LNCaP clone FGC (cell line): ENCODE measurements at places on chromosomes 4 and X.

GRCh38 chr4:53617101-53617680 lies 25.9 kb upstream of the LNX1 start:
- DNase-seq = no peak

GRCh38 chr4:14336656-14337055 lies 665.6 kb upstream of the CPEB2 start:
- DNase-seq = no peak

- DNase-seq = no peak
Measured at GRCh38 chr4:130233377-130234047, 1137.6 kb downstream of the C4orf33 start.

- no peak for DNase-seq
Measured at GRCh38 chr4:81606801-81607501, 135.2 kb upstream of the RASGEF1B start.

DNA sequence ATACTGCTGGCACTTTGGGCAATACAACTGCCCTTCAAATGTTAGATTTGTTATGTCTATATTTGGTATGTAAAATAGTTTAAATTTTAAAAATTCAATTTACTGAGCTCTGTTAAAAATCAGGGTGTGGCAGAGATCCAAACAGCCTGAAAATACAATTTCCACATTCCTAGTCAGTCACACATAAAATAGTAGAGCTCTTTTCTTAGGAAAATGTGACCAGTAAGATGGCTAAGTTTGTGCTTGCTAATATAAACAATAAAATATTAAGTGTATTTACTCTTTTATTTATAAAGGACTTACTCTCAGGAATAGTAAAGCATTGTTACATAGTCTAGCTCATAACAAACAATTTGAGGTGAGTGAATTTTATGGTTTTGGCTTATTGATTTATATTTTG lies 200.2 kb downstream of the DKK2 start:
- DNase-seq = peak; percentile 11

- no peak for DNase-seq
Measured at GRCh38 chr4:26075583-26075982, 161.6 kb downstream of the SMIM20 start.

DNA sequence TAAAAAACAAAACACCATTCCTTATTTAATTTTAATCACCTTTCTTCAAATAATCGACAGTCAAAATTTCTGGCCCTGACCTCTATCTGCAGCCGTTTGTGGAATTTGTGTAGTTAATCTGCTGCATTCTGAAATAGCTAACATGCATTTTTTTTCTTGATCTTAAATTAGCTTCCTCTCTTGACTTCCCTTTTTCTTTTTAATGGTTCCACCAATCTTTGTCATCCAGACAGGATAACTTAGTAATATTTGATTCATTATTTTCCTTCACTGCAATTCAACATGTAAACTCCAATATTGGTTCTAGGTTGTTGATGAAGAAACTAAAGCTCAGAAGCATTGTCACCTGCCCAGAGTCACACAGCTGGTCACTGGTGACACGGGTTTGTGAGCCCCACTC lies 77.3 kb downstream of the ARHGAP10 start:
- DNase-seq = no peak

DNA sequence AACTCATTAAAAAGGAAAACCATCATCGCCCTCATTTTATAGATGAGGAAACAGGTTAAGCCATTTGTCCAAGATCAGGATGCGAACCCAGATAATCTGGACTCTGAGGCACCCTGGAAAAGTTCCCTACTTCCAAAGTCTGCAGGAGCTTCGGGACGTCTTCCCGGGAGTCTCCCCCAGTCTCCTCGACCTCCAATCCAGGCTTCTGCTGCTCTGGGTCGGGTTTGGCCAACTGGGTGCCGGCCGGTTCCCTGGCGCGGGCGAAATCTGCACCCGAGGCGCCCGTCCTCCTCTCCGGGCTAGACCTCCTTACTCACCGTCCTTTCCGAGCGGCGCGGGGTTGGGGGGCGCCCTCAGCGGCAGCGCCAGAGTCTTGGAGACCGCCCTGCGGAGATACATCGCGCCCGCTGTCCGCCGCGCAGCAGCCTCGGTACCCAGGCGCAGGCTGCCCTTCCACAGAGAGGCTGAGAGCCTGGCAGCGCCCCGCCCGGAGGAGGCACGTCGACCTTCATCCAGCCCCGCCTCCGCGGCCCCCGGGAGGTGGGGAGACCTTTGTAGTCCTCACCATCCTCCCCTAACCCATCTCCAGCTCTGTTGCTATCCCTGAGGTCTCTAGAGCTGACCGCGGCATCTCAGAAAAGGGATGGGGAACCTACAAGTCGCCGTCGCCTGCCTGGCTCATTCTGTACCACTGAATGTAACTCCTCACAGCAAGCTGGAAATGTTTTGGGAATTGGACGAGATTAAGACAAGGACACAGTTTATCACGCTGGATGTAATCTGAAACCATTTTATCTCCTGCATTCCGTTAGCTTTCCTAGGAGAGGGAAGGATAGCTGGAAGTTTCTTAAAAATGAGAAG lies at the start of gene MGARP:
Gene MGARP, minus strand, starts transcription at position 466 of the 861 bp plus-strand sequence. Its CDS starts 67 bp downstream, at position 399.
- DNase-seq = no peak

DNA sequence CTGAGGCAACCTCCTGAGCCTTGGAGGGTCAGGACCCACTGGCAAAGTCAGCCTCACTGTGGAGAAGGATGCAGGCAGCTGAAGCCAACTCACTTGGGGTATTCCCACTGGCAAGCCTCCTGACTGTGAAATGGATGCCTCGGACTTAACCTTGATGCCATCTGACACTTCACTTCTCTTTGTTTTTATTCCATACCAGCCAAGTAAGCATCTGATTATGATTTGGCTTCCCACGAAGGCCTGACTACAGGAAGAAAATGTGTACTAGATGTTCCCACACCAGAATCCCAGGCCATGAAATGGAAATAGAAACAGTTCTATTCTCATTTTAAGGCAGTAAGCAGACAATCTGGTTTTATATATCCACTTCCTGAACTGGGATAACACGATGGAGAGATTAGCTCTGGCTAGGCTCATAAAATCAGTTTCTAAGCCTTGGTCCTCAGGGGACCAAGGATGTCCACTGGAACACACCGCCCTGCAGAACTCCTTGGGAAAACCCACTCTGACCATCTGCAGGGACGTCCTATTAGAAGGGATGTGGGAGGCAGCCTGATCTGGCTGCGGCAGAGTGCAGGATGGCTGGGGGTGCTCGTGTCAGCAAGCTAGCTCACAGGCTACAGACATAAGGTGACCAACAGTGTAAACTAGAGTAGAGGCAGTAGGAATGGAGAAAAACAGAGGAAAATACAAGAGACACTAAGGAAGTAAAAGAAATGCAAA lies 89.3 kb downstream of the TSPAN5 start:
- DNase-seq = no peak

DNA sequence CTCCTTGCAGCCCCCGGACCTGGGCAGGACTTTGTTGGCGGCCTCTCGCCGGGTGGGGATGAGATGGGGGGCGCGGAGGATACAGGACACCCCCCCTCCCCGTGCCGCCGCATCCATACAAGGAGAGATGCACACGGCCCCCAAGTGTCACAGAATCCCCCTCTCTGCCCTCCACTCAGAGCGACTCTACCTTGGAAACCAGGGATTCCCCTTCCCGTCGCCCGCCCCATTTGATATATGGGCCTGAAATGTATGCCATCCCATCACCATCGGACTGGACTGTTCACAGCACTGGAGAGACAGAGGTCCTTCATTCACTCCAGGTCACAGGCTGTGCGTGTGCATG lies 426 bp downstream of the PORCN start:
- DNase-seq = no peak

GRCh38 chr4:156195914-156196313 lies 242.2 kb upstream of the CTSO start:
- no peak for DNase-seq

- DNase-seq = no peak
Measured at GRCh38 chrX:133213117-133213516, 5.0 kb downstream of the TFDP3 start.

DNA sequence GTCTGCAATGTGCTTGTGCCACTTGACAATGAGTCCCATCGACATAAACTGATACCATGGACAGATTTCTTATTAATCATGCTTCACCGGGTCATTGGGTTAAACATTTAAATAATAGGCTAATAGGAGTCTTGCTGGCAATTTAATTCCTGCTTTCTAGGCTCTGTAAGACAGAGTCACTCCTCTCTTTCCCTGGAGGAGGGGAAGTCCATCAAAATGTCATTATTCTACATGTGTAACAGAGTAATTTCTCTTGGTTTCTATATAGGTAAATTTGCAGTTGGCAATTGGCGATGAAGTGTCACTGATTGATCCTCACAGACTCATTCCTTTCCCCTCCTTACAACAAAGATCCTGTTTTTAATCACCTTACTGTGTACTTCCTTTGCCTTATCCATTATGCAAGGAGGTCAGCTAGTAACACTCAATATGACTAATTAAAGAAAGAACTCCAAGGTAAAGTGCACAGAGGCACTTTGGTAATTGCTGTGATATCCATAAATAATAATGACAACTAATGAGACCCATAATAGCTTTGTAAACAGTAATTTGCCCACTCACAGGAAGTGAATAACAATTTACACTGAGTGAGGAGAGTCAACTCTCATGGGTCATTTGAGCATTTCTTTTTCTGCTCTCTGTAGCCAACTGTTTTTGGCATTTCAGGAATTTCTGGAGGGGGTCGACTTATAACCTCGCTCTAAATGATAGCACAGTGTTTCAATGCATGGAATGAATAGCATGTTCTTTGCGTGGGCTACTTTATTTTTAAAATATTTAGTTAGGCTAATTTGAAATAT lies 184.0 kb downstream of the UGT8 start:
- no peak for DNase-seq

GRCh38 chrX:68895341-68895755 lies 66.5 kb downstream of the EFNB1 start:
- no peak for DNase-seq

- no peak for DNase-seq
Measured at GRCh38 chr4:142845293-142846107, 601 bp downstream of the INPP4B start.

- no peak for DNase-seq
Measured at GRCh38 chr4:76488455-76488854, 53.4 kb downstream of the SHROOM3 start.

- DNase-seq = no peak
Measured at GRCh38 chrX:103329991-103330390, at the start of gene TCEAL7. TCEAL7 (plus strand) TSS chrX:103330239; CDS start chrX:103331404, 1,165 bp downstream.

DNA sequence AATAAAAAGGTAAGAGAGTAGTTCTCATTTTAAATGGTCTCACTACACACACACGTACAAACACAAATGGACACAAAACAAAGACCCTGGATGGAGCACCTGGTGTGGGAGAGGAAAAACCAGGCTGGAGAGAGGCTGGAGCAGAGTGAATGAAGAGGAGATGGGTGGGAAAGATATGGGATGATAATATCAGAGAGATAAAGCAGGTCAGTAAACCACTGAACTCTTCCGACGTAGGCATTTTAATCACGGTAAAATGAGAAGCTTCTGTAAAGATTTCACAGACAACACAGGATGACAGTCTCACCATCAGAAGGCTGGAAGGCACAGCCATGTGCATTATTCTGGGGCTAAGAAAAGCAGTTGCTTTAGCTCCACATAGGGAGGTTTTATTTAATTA lies 532.8 kb downstream of the KCNIP4 start:
- DNase-seq = no peak

- no peak for DNase-seq
Measured at GRCh38 chr4:184356366-184356765, 118.0 kb downstream of the IRF2 start.

- DNase-seq = no peak
Measured at GRCh38 chr4:142365391-142365790, 480.7 kb downstream of the INPP4B start.

DNA sequence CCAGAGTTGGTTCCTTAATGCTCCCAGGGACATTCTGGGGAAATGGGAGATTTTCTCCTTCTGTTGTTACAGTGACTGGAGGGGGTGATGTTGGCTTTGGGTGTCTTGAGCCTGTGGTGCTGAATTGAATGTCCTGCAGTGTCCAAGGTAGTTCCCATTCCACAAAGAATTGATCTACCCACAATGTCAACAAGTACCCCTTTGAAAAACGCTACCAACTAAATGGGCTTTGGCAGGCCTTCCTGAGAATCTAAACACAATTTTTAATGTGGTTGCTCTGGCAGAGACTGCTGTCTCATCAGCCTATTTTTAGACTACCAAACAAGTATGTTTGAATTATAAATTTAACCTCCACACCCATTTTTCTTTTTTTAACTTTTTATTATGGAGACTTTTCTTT lies 69.4 kb downstream of the CCKAR start:
- DNase-seq = no peak

DNA sequence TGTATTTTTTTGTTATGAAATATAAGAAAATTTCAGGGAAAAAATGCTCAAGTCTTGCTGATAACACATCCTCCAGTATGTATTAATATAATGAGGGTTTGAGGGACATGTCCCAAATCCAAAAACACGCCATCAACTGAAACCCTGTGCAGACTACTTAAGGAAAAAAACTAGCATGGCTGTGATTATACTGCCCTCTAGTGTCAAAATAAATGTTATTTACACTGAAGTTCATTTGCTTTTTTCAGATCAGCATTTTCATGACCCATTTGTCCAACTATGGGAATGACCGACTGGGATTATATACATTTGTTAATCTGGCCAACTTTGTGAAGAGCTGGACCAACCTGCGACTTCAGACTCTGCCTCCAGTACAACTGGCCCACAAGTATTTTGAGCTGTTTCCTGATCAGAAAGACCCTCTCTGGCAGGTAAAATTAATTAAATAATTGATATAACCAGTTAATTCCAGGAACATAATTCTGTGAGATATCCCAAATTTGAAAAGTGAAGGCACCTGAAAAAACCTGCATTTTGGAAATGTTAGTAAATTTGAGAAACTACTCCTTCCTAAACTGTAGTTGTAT lies 128.5 kb downstream of the PRSS12 start:
- peak; percentile 40 for DNase-seq

GRCh38 chr4:168656946-168657473 lies 160.2 kb downstream of the PALLD start:
- DNase-seq = no peak

DNA sequence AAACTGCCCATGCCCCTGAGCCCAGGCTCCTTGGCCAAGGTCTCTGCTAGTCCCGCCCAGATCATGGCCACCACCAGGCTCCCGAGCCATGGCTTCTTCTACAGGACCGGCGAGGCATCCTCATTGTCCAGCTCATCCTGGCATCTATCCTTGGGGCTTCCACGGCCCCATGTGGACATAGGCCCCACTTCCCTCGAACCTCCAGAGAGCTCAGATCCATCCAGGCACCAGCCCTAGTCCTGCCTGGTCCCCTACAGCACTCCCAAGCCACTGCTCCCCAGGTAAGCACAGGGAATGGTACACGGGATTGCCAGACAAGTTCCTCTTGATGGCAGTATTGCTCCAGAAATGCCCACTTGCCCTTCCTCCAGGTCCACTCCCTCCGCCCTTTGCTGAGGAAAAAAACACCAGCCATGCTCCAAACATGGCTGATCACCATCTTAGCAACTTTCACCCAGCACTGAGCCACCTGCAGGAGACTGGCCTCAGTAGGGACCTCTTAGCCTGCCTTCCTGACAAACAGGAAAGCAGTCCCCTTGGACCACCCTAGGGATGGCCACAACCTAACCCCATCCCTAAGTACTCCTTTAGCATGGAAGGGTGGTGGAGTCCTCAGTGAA lies 272.1 kb upstream of the AGTR2 start:
- peak; percentile 71 for DNase-seq
